ENCODE measurements at places on chromosomes 2 and 18.

DNA sequence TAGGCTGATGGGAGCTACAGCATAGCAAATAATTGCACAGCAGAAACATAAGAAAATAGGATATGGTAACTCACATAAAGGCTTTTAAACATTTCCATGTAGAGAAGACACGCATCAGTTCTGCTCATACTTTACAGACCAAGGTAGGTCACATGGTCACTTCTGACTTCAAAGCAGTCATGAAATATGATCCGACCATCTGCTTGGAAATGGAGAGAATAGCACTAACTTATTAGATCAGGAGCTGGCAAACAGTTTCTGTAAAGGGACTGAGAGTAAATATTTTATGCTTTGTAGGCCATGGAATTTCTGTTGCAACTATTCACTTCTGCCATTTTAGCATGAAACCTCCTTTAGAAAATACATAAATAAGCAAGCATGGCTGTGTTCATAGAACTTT lies 936.6 kb upstream of the FANCL start:
- DNase-seq: no peak

DNA sequence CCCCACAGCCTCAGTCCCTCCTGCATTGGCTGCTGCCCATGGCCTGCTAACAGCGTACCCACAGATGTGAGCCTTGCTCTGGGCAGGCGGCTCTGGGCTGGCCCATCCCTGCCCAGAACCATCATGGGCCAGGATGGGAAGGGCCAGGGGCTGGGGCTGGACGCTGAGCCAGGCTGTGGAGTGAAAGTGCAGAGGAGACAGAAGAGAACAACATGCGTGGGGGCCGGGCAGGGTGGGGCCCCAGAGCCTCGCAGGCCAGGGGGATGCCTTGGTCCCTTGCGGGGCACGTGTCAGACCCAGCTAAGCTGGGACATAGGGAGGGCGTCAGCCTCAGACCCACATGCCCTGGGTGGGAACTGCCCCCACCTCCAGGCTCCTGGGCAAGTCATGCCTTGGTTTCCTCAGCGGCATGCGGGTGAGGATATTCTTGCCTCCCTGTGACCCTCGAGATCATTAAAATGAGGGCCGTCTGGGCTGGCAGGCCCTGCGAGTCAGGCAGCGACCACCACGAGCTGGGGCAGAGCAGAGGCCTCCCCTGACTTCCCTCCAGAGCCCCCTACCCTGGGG lies 27.3 kb downstream of the GPC1 start:
- DNase-seq: no peak

DNA sequence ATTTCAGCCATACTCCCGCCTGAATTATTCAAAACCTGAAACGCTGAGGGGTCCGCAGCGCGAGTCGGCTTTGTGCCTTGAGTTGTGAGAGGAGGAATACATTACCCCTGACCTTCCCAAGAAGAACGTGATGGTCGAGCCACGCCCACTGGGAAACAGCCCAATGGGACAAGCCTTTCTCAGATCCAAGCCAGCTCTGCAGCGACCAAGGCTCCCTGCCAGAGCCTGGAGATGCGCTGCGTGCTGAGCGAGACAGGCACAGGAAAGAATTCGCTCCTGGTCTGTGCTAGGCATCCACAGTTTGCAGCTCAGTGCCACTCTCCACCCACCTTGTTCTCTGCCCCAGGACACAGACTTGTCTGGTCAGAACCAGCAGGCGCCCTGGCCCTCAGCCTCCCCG lies 74.1 kb upstream of the GLI2 start:
- no peak for DNase-seq

GRCh38 chr2:203934041-203934492 lies 2.5 kb upstream of the ICOS start:
- DNase-seq: no peak

GRCh38 chr18:31684279-31685096 lies at the start of gene B4GALT6:
B4GALT6 (minus strand) TSS chr18:31684581; CDS start chr18:31684426, 155 bp downstream.
- peak; percentile 52 for DNase-seq

DNA sequence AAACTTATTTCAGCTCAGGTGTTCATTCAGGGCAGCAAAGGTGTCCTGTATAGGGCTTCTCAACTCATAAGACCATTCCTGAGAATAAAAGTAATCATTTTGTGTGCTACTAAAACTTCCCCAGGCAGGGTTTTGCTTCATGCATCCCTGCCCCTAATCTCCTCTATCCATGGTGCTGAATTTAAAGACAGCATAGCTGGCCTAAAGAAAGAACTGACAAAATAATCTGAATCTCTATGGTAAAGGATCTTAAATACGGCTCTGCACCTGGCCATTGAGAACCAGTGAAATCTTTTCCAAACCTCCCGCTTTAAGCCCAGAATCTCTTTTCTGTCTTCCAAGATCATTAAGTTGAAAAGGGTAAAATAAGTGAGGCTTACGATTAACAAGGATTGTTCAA lies 292.1 kb upstream of the KLHL29 start:
- peak; percentile 27 for DNase-seq

DNA sequence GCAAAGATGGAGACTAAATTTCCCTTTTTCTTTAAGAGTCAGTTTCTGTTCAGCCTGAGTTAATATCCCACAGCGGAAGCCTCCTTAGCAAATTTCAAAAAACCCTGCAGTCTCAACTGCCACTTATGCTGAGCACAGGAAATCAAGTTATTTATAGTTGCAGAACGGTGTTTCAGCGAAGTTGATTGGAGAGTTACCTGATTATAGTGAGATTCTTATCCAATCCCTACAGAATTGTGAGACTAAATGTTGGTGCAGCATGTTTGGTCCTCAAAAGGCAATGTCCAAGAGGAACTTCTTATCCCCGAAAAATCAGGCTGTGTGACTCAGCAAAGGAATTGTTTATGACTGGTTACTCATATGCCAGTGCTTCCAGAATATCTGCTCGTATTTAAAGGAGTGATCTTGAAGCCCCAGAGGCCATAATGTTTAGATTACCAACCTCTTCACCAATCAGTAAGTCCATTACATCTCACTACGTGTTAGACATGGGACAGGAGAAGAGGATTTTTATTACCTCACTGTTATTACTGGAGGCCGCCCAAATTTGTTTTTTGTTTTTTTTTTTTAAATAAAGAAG lies 67.9 kb downstream of the LRRFIP1 start:
- peak; percentile 71 for DNase-seq

- DNase-seq: no peak
Observed at GRCh38 chr18:904218-905090, at the start of gene ADCYAP1. ADCYAP1 (plus strand) TSS chr18:904871; CDS start chr18:905387, 516 bp downstream.
